ENCODE measurements at places on chromosomes 5 and 9.

GRCh38 chr9:134644725-134645606, 3.4 kb downstream of the COL5A1 start:
- no peak for DNase-seq

GRCh38 chr9:14909961-14910805, at the start of gene FREM1:
FREM1 (minus strand) TSS chr9:14910428; CDS start chr9:14868977, 41,451 bp downstream.
- peak; percentile 39 for DNase-seq

DNA sequence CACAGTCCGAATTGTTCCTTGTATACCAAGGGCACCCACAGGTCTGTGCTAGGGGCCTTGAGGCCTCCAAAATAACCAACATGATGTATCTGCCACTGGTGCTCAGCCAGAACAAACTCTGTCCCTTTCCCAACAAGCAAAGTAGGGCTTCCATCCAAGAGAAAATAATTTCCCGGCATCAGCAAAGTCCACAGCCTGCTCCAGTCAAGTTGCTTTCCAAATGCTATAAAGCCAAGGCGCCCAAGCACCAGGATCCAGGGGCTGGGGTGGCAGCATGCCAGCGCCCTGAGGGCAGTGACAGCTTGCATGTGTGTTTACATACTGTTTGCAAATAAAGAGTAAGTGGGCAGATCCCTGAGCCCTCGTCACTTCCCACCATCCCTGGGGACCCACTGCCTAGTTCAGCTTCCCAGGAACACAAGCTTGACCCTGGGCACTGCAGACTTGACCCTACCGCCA, 155.9 kb downstream of the ERCC6L2 start:
- DNase-seq = no peak

DNA sequence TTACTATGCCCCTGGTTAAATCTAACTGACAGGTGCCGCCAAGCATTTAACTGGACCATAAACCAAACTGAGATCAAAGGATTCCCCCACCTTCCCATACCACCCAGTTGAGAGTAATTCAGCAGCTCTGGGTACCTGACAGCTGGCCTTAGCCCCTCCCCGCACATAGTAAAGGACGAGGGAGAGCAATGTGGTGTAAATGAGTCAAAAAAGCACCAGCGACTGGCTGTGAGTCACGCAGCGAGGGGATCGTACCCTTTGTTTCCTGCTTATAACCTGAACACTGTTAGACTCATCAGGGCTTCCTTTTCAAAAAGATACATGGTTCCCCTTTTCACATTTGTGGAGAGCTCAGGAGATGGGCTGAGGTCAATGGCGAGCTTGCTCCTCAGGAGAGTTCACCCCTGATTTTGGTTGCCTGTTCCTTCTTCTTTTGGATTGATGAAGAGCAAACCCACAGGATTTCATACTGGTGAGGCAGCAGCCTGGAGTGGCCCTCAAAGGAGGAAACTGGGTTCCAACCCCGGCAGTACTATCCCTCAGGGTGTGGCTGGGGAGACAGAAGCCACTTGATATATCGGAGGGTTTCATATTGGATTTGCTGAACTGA, 71.5 kb downstream of the ANKRD33B start:
- DNase-seq = peak; percentile 82

GRCh38 chr5:154385236-154385512, 60.6 kb upstream of the SAP30L start:
- no peak for DNase-seq

DNA sequence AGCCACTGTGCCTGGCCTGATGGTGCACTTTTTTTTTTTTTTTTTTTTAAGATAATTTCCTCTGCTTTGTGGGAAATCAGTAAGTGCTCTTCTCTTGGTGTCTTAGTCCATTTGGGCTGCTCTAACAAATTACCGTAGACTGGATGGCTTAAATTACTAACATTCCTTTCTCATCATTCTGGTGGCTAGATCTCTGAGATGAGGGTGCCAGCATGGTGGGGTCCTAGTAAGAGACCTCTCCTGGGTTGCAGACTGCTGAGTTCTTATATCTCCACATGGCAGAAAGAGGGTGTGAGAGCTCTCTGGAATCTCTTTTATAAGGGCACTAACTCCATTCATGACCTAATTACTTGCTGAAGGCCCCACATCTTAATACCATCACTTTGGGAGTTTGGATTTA, 133.9 kb upstream of the ANKRD55 start:
- DNase-seq = no peak

DNA sequence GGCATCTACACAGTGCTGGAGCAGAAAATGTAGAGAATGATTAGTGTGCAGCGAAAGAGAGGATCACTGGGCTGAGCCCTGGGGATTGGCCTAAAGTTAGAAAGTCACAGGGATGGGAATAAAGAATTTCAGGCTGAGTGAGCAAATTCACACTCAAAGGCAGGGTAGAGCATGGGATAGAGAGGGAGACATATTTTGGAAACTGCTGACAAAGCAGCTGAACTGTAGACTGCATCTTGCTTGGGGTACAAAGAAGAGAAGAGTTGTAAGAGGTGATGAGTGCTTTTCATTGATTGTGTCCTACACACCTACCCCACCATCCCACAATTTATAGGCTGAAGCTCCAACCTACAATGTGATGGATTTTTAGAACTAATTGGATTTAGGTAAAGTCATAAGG, 677.8 kb downstream of the TAF11L14 start:
- DNase-seq = no peak

DNA sequence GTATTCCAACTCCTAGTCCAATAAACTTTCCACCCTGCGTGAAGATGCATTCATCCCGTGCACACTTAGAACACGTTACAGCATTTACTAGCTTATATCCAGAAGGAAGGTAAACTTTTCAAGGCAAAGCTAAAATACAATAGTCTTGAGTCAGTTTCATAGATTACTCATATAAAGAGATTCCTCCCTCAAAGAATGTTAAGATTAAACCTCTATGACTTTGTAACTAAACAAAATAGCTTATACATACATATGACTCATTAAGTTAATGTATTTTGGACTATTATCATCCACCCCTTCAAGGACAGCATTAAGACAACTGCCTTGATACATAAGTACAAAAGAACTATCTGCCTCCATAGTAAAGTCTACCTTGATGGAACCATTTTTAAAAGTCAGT, 36.1 kb downstream of the TLE1 start:
- no peak for DNase-seq

DNA sequence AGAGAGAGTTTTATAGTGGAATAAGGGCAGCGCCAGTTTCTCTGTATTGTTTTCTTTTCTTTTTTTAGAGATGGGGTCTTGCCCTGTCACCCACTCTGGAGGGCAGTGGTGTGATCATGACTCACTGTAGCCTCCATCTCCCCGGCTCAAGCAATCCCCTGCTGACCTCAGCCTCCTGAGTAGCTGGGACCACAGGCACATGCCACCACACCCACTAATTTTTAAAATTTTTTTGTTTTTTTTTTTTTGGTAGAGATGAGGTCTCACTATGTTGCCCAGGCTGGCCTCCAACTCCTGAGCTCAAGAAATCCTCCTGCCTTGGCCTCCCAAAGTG, 119.0 kb downstream of the PIK3R1 start:
- no peak for DNase-seq

GRCh38 chr9:89655056-89655989, 50.5 kb downstream of the GADD45G start:
- DNase-seq = no peak

DNA sequence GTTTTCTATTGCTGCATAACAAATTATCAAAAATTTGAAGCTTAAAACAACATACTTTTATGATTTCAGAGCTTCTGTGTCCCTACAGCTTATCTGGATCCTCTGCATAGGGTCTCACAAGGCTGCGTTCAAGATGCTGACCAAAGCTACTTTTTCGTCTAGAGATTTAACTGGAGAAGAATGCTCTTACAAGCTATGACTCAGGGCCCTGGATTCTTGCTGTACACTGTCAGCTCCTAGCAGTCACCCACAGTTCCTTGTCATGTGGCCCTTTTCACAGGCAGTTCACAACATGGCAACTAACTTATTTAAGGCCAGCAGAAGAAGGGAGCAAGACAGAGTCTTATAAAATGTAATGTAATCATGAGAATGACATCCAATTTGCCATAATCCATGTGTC, 70.8 kb upstream of the FAM174A start:
- no peak for DNase-seq

DNA sequence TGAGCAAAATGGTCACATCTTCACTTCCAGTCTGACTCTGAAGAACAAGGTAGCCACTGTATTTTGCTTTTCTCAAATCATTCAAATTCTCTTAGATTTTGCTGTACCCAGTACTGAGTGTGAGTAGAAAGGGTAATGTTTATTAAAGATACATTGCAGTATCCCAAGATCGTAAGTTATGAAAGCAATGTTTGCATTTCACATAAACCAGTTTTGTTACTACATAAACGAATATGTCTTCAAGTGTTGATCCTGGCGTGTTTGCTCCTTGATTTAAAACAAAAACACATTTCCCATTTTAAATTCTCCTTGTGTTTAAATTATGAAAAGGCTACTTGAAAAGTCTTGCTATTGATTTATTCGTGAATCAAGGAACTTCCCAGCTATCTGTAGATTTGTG, 22.0 kb downstream of the SNX30 start:
- DNase-seq = no peak

- DNase-seq = no peak
These were observed 33.9 kb upstream of the ARHGAP26 start for GRCh38 chr5:142736247-142736632.

DNA sequence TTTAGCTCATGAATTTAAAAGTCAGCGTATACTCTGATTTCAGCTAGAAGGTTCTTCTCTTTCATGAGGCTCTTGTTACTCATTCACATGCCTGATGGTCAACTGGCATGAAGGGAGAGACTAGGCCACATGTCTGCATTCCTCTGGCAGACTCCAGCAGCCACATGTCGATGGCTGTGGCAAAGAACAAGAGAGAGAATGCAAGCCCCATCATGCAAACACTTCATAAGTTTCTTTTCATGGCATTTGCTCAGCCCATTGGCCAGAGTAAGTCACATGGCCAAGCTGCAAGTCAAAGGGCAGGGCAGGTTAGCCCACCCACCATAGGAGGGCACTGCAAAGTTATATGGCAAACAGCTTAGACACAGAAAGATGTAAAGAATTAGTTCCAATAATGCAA, 5.4 kb downstream of the KCNV2 start:
- no peak for DNase-seq

- peak; percentile 44 for DNase-seq
These were observed 17.6 kb downstream of the TSTD2 start for GRCh38 chr9:97615439-97616072.

GRCh38 chr5:176178789-176179188, 59.4 kb upstream of the SIMC1 start:
- DNase-seq = peak; percentile 1

- DNase-seq = no peak
These were observed 24.7 kb upstream of the RNU6ATAC start for GRCh38 chr9:134189145-134189469.
